ENCODE measurements at places on chromosomes 11 and 22.

DNA sequence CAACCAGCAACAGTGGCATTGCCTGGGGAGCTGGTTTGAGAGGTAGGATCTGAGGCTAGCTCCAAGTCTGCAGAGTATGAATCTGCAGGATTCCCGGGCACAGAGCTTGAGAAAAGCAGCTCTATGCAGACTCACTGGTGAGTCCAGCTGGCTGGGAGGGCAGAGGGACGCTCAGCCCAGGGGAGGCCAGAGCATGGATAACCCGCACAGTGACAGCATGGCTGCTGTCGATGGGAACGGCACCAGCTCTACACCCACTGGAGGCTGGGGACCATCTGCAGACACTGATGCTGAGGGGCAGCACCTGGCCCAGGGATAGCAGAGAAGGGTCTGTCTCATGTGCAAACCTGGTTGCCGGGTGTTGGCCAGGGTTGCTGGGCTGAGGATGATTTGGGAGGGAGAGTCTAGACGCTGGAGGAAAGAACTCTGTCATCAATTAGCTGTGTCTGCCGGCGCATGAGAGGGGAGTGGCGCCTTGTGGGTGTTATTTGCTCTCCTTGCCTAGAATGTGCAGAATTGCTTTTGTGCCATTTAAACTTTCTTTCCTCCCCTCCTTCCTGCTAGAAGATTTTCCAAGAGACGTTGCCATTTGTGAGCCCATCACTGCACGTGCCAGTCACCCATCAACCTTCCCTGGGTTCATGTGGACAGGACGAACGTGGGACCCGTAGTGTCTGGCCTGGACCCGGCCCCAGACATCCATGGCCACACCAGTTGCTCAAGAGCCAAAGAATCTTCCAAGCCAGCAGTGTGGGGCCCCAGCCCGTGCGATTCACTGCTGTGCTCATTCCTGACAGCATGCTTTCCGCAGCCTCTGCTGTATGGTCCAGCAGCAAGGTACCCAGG lies 19.1 kb upstream of the LINC01488 start:
- no peak for DNase-seq

GRCh38 chr11:43072096-43072495 lies 239.7 kb upstream of the API5 start:
- DNase-seq, result no peak

- DNase-seq, result no peak
Measured at GRCh38 chr22:32677876-32678275, 123.6 kb upstream of the TIMP3 start.

- DNase-seq, result no peak
Measured at GRCh38 chr11:94735907-94736306, 32.2 kb upstream of the AMOTL1 start.

- DNase-seq, result no peak
Measured at GRCh38 chr11:106879832-106880546, 138.3 kb downstream of the GUCY1A2 start.

DNA sequence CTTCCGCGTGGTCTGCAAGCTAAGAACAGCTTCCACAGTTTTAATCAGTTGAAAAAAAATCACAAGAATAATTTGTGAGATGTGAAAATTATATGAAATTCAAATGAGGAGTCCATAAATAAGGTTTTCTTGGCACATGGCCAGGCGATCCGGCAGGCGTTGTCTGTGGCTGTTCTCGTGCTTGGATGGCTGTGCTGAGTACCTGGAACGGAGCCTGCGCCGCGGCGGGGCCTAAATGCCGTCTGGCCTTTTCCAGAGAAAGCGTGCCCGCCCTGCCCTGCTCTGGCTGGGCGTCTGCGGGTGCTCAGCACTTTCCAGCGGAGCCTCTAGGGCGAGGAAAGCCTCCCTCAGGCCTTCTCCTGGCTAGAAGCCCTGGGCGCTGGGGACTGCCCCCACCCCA lies 41.8 kb downstream of the OSBPL5 start:
- DNase-seq, result peak; percentile 84

- no peak for DNase-seq
Measured at GRCh38 chr11:79627281-79627680, 186.5 kb upstream of the TENM4 start.

DNA sequence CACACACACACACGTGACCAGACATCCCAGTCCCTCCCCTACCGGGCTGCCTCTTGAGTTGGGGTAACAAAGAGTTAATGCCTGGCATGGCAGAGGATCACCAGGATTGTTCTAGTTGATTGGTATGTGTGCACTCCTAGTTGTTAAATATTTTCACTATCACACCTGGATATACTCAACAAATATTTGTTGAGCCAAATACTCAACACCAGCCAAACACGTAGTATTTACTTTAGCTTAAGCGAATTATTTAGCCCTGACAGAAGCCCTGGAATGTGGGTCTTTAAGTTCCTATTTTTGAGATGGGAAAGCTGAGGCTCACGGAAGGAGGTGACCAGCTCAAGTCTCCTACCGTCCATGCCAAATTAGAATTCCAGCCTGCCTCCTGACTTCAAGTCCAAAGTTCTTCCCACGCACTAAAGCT lies 10.5 kb downstream of the CD3E start:
- no peak for DNase-seq

DNA sequence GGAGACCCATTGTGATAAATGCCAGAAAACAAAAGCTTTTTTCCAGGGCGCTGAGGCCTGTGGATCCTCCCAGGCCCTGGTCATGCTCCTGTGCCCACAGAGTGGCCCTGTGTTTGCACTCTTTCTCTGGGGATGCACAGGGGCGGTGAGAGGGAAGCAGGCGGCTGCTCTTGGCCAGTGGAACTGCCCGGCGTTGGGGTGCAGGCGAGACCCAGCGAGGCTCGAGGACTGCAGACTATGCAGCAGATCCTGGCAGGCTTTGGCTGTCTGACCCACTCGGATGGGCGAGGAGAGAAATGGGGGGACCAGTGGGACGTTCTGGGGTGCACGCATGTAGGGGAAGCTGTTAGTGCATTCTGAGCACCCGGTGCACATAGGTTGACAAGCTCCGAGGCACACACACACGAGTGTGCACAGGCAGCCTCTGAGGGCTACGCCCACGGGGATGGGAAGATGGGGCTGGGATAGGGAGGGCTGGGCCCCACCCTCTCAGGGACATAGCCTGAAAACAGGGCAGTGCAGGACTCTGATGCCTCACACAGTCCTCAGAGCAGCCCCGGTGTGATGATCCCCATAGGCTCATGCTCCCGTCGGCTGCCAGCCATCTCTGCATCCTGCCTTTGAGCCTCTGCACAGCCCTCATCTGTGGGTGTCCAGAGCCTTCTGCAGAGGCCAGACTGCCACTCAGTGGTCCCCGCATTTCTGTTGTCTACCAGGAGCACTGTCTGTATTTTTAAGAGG lies 1233.5 kb downstream of the BRD1 start:
- DNase-seq, result no peak

DNA sequence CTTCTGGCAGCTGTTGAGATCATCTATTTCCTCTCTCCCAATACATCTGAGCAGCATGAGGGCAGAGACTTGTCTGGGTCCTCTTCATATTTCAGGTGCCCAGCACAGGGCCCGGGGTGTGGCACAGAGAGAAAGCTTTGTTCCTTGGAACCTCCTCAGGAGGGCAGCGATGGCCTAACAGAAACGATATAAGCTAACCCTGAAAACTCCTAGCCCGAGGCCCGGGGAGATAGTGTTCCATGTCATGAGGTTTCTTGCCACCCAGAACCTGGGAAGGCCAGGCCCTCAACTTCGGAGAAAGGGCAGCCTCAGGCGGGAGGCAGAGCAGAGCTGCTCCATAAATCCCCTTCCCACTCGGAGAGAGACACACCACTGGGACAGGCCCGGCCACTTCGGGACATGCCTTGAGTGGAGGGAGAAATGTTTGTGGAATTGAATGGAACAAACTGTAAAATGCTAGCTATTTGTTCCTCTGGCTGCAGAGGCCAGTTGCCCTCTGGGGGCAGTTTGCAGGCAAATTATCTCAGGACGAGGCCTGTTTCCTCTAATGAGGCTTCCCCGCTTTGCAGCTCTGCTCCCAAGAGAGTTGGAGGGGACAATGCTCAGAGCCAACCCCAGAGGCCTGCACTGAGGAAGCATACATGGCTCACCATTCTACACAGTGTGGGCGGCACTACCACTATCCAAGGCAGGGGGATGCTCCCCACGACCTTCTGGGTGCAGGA lies 11.6 kb downstream of the ARRB1 start:
- no peak for DNase-seq

- no peak for DNase-seq
Measured at GRCh38 chr11:12052676-12053605, 44.5 kb upstream of the DKK3 start.

DNA sequence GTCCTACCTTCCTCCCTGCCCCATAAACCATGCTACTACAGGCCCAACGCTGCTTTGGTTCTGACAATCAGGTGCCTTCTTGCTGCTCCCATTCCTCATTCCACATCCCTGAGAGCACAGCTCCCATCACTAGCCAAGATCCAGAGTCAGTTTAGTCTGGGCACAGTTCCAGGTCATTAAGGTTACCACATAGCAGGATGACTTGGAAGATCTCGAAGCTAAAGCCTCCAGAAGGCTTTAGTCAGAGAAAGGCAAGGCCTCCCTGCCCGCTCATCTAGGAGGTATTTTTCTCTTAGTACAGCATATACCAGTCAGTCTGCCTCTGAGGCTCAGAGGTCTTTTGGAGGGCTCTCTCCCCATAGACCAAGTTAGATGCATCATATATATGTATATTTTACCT lies 30.3 kb downstream of the TRIM66 start:
- DNase-seq, result no peak

DNA sequence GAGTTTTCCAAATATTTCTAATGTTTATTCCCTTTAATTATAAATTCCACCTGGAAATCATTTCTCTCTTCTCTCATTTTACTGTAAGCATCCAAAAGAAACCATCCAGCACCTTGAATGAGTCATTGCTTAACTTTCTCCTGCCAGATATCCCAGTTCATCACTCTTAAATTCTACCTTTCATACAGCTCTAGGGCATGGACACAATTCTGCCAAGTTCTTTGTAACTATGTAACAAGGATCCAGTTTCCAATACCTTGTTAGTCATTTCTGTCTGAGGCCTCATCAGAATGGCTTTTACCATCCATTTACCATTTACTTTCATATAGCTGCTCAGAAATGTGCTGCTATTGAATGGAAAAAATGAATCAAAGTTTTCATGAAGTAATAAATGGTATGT lies 455.4 kb upstream of the TENM4 start:
- no peak for DNase-seq

DNA sequence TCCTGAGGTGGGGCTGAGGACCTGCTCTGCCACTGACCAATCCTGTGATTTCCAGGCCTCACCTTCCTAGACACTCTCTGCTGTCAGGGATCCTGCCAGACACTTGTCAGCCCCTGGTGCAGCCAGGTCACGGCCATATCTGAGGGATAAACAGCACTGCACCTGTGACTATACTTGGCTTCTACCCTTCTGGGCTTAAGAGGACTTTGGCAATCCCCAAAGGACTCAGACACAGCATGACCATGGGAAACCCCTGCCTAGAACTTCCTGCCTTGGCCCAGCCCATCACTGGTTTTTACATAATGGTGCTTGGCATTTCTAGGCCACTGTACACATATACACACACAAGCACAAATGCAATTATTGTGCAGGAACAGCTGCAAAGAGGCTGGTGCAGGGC lies 11.6 kb upstream of the OLFML1 start:
- DNase-seq, result no peak

- no peak for DNase-seq
Measured at GRCh38 chr11:102986815-102987214, 31.3 kb upstream of the MMP13 start.

GRCh38 chr22:44459041-44459440 lies 39.0 kb downstream of the RTL6 start:
- DNase-seq, result no peak

- DNase-seq, result no peak
Measured at GRCh38 chr11:83976086-83976485, 689.9 kb upstream of the CCDC90B start.

- no peak for DNase-seq
Measured at GRCh38 chr11:102186551-102187191, 76.4 kb downstream of the YAP1 start.

DNA sequence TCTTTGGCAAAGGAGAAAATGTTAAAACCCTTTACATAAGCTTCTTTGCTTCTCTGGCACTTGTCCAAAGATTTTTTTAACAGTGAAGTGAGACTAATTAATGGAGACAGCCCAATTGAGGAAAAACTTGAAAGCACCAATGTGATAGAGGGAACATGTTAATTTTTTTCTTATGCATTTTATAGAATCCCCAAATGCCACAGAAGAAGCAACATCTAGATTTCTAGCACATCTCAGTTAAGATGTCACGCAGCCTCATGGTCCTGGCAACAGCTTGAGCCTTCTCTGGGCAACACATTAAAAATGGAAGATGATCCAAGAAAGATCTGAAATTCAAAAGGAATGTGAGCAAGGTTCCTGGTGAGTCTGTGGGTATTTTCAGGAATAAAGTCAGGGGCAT lies 48.5 kb downstream of the PACSIN2 start:
- DNase-seq, result no peak

DNA sequence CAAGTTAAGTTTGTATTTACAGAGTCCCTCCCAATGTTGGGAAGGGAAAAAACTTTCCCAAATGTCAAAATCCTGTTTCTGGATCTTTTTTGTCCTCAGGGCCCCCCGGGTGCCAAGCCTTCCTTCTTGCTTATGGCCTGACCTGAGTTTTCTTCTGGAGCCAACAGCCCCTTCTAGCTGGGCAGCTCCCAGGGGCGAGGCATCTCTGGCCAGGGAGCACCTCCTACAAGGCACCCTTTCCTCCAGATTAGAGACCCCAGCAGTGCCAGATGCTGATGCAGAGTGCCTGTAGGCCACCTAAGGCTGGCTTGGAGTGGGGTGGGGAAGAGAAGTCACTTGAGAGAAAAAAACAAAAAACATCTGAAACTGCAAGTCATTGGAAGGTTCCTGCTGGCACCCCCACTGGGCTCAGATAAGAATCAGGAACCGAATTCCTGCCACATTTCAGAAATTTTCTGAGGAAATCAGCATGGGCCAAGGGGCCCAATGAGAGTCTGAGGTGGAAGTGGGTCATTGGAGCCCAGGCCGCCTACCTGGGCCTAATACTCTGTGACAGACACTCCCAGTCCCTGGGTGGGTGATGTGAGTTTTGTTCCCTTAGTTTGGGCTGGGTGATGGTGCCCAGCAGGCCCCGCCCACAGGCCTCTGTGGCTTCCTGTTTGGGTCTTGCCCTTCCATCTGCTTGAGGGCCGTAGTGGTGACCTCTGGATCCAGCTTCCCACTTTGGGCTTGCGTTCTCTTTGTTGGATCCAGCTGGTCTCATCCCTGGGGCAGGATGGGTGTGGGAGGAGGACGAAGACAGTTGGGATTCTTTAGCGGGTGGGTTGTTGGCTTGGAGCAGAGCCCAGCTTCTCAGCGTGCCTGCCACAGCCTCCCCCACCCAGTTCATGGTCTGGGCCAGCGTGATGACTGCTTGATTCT lies 40.6 kb downstream of the PARVA start:
- DNase-seq, result peak; percentile 38

GRCh38 chr11:118397448-118397847 lies 4.0 kb upstream of the ATP5MG start:
- no peak for DNase-seq

- DNase-seq, result no peak
Measured at GRCh38 chr11:79418241-79418640, 22.6 kb downstream of the TENM4 start.

Measured in left cardiac atrium (tissue), 4 donors.